ENCODE measurements at places on chromosomes 2 and 18. TPM values are rescaled to one million over a fixed set of nuclear protein-coding genes. Genes with fewer than 3 reads are reported as not detected.

Gene ALMS1
- total RNA-seq = 32.1 TPM

- DNase-seq = no peak
Observed at GRCh38 chr18:9096007-9096371, 6.5 kb upstream of the NDUFV2 start.

Gene GLB1L
- total RNA-seq = 5.3 TPM

Gene NPAS2
- total RNA-seq = 103 TPM

DNA sequence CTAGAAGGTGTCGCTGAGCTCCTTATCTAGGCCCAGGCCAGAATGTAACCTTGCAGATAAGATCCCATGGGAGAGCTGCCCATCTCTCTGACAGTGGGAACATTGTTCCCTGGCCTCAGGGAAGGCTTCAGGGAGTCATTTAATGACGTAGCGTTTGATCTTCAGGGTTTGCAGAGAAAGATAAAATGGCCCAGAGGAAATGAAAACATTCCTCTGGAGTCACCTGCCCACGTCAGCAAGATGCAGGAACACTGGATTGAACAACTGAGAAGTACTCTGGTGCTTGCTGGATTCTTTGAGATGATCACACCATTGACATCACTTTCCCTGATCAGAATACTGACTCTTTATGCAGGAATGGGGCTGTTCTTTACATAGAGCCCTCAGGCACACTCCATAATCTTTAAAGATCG lies 51.6 kb downstream of the MAPK4 start:
- no peak for DNase-seq

GRCh38 chr2:104091894-104092293 lies 762.0 kb upstream of the POU3F3 start:
- DNase-seq = no peak

- no peak for DNase-seq
Observed at GRCh38 chr2:176398243-176399073, 129.2 kb downstream of the MTX2 start.

- DNase-seq = no peak
Observed at GRCh38 chr2:63046552-63046951, 4.1 kb upstream of the OTX1 start.

- no peak for DNase-seq
Observed at GRCh38 chr2:121018136-121019061, 266.6 kb downstream of the TFCP2L1 start.

DNA sequence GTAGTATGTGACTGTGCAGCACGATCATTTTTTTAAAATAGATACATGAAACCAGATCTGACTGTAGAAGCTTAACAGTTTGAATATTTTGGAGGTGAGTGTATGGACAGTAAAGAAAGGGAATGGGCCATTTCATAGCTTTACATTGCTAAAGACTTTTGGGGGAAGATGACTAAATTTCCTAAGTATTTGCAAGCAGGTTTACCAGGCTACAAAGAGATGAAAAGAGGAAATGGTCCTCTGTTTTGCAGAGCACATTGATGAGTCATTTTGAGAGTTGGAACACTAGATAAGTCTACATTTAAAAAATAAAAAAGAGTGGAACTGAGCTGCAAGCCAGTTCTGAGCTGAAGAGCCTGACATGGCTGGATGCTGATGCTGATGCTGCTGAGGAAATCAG lies 115.7 kb upstream of the LRATD1 start:
- no peak for DNase-seq

Gene CARF
- total RNA-seq = 95.7 TPM

Gene ITGB6
- total RNA-seq = 7.6 TPM

- no peak for DNase-seq
Observed at GRCh38 chr2:143217512-143218115, 88.4 kb downstream of the ARHGAP15 start.

DNA sequence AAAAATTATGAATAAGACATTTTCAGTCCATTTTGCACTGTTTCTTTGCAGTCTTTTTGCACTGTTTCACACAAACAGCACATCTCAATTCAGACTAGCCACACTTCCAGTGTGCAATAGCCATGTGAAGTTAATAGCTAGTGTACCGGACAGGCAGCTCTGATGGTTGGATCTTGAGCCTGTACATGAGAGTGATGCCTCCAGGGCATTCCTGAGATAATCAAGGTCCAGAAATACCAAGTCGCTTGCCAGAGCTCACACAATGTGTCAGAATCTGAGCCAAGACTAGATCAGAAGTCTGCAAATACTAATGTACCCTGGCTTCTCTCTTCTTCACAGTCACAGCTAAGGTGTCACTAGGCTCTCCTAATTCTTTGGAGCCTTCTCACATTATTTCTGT lies 180.2 kb downstream of the OSR1 start:
- no peak for DNase-seq

DNA sequence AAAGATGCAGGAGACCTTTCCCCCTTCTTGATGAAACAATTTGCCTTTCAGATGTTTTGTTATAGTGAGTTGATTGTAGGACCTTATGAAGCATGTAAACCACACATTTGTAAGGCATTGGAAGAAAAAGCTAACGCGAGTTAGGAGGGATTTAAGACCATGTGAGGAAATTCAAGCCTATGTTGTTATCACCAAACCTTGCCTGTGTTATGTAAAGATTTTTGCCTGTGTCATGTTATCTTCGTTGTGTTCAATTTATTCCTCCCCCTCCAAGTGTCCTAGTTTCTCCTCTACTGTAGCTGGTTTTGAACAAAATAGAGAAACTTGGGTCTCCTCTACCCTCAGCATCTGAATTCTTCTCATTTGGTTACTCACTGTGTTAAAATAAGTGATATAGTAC lies 173.0 kb downstream of the NEDD4L start:
- no peak for DNase-seq

- no peak for DNase-seq
Observed at GRCh38 chr18:36316246-36316645, 18.7 kb downstream of the FHOD3 start.

Gene ABCB11
- 4.8 TPM for total RNA-seq

Gene C1QL2
- total RNA-seq = not detected

Gene INPP5D
- 40.4 TPM for total RNA-seq

GRCh38 chr18:11950824-11951223 lies 30.5 kb upstream of the IMPA2 start:
- no peak for DNase-seq

GRCh38 chr2:74573747-74574562 lies 19.4 kb downstream of the DOK1 start:
- DNase-seq = no peak

DNA sequence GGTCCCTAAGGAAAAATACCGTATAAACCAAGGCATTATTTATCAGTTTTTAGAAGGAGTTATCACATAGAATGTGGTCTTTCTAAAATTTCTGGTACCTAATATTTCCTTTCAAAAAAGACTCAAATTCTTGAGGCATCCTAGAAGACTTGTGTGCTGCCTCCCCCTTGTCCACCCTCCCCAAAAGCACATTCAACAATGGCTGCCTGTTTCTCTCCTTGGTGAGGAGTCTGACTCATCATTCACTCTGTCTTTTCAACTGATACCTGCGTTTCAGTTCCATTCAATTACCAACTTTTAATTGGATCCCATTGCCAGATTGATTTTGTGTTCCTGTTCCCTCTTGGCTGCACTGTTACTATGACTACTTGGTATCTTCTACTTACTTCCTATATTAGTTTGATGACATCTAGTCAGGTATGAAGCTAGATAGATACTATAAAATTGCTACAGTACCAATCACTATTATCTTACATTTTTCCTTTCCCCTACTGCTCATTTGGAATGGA lies 72.9 kb downstream of the XRCC5 start:
- no peak for DNase-seq

Gene NOP58
- total RNA-seq = 9.4 TPM

DNA sequence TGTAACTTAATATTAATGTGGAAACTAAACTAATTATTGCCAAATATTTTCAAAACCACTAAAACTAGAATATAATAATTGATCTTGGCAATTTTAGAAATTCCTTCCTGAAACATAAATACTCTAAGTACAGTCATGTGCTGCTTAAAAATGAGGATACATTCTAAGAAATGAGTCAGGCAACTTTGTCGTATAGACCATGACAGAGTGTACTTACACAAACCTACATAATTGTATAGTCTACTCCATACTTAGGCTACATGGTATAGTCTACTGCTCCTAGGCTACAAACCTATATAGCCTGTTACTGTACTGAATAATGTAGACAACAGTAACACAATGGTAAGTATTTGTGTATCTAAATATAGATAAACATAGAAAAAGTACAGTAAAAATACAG lies 27.6 kb downstream of the FEZ2 start:
- no peak for DNase-seq

DNA sequence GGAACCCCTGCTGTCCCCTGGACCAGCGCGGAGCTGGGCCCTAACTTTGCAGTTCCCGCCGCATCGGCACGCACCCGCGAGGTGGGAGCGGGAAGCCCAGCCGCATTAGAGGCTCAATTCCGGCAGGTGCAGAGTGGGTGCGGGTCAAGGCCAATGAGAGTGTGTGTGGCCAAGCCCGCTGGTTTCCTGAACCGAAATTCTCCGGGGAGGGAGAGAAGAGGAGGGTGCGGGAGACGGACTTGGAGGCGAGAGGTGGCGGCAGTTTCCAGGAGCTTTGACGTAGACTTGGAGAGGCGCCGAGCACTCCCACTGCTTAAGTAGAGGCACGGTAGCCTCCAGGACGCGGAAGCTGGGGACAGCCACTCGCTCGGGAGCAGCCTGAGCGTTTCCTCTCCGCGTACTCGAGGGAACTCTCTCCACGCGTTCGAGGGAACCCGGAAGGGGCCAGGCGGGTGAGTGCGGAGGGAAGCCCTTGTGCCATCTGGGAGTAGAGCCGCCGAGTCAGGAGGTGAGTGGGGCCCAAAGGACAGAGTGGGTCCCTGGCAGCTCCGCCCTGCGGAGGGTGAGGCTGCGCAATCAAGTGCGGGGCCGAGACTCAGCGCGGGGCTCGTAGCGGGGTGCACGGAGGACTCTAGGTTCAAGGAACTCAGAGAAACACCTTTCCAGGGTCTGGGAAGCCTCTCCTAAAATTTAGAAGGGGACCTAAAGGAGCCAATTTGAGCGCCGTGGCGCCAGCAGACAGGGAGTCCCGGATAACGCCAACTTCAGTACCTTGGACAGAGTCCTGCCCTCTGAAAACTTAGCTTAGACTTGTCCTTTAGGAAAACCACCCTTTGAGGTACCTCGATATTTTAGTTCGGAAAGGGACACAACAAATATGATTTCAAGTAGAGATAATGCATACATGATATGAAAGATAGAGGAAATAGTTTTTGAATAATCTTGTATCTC lies at the start of gene FAM237A:
TSS of gene FAM237A (plus strand) at position 413 of the 951 bp plus-strand sequence. CDS start 1,750 bp downstream, outside the sequence.
- DNase-seq = no peak

- no peak for DNase-seq
Observed at GRCh38 chr2:134642938-134643337, 75.9 kb downstream of the TMEM163 start.

Gene SCG2
- total RNA-seq = 4.8 TPM

DNA sequence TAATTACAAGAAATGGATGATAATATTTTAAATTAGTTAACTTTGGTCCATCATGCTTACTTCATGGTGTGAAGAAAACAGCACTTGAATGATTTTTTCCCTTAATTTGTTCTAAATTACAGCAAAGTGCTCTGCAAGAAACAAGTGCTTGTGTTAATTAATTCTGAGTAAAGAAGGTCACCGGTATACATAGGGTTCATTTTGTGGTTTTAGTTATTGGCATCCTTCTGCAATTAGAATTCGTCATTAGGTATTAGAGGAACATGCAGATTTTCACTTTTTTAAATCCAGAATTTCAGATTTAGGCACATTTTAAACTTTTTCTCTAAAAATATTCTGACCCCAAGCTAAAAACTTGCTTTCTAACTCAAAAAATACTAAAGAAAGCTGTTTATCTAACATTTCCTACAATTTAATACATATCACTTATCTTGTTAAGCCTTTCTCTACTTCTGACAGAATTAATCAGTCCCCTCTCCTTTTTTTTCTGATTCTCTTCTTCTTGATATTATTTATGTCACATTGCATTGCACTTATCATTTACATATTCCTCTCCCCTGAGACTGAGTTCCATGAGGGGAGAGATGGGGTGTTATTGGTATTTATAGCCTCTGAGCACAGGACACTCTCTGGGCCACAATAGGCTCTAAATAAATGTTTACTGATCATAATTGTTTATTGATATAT lies 129.2 kb downstream of the PLA2R1 start:
- no peak for DNase-seq

GRCh38 chr2:192286093-192286701 lies 91.5 kb upstream of the TMEFF2 start:
- no peak for DNase-seq

- no peak for DNase-seq
Observed at GRCh38 chr2:16325016-16325975, 340.3 kb downstream of the CYRIA start.

- DNase-seq = no peak
Observed at GRCh38 chr2:168137510-168138180, 109.8 kb downstream of the STK39 start.

Gene CERKL
- total RNA-seq = not detected

Gene UGT1A5
- total RNA-seq = 4.2 TPM

DNA sequence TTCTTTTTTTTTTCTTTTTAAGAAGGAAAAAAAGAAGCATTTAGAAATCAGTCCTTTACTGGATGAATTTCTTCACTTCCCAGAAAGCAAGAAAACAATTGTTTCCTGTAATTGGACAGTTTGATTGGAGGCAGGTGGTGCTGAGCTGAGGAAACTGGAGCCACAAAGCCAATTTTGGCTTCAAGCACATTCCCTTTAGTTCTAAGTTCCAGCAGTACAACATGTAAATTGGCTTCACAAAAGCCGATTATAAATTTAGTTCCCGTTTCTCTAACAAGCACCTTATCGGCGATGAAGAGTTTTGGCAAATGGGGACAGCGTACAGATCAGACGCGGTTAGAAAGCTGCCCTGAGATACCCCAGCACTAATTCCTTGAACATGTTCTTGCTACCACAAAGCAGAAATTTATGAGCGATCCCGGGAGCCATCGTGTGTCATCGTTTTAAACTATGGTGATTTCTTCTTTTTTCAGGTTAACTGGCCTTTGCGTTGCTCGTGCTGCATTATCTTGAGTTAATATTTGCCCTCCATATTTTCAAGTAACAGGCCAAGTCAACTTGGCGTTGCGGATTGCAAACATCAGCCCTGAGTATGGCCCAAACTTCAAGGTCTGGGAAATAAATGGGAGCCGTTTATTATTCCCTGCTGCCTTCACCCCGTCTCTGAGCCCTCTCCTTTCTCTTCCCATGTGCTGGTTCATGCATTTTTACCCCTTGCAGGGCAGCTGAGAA lies 190.4 kb upstream of the ID2 start:
- no peak for DNase-seq

Gene ANKRD53
- total RNA-seq = 0.96 TPM

Gene DCDC2C
- total RNA-seq = not detected

DNA sequence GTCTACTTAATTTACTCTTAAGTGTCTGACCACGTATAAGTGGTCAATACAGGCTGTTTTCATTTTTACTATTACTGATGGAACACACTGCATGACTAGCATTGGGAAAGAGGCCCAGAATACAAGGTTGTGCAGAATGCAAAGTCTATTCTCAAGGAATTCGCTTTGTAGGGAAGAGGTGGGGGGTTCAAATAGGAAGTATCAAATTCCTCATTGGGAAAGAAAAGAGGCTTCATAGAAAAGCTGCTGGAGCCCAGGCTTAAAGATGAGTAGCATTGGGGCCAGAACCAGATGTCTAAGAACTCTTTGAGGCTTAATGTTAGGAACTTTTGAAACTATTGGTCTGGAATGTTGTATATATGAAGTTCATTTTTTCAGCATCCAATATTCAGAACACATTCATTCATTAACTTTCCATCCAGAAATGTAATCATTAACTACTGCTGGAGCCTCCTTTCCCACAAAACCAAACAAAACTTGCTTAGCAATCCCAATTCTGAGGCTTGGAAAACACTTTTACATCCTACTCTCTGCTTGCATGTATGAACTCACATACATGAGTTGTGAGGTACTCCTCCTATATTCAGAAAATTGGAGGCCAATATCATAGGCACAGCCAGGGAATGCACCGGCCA lies 994 bp upstream of the LRATD1 start:
- DNase-seq = no peak

All from transverse colon (tissue), 4 donors.